Stimulated activated CD4-positive, alpha-beta T cell treated with anti-CD3 and anti-CD28 coated beads, Interleukin-12 subunit alpha, Interleukin-12 subunit beta, amount 100 ng/mL, for 4 hours (primary cell): ENCODE measurements at places on chromosomes 5 and 9.

DNA sequence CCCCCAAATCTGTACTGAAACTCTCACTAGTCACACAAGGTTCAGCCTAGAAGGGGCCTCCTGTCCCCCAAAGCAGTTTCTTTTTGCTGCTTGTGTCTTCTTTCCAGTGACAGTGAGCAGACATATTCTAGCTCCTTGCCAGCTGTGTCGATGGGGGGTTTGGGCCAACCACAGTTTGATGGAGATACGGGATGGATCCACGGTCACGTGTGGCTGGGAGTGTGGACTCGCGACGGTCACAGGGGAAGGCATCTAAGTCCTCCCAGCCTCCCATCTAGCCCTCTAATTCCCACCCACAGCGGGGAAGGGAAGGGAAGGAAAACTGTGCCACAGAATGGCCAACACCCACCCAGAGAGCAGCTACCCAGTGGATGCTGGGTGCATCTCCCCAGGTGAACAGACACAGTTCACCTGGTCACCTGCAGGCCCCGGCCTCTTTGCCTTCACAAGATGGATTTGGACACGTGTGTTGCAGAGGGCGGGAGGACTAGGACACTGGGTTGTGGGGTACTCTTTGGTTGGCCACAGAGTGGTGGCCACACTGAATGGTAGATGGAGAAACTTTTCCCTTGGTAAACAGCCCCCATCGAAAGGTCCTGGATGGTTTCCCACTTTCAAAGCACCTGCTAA lies 54.4 kb downstream of the CRB2 start:
- no peak for DNase-seq

DNA sequence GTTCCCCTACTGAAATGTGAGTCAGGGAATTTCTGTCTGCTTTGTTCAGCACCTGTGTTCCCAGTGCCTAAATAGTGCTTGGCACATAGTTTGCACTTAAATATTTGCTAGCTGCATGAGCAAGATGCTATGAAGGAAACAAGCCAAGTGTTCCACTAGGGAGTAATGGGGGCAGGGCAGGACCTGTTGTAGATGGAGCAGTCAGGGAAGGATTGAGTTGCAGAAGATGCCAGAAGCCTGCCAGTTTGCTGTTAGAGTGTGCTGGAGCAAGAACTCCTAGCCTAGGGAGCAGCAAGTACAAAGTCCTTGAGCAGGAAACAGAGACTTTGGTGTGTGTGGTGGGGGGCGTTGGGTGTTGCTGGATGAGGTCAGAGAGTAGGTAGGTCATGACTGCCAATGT lies 87.5 kb downstream of the DAB2IP start:
- no peak for DNase-seq

DNA sequence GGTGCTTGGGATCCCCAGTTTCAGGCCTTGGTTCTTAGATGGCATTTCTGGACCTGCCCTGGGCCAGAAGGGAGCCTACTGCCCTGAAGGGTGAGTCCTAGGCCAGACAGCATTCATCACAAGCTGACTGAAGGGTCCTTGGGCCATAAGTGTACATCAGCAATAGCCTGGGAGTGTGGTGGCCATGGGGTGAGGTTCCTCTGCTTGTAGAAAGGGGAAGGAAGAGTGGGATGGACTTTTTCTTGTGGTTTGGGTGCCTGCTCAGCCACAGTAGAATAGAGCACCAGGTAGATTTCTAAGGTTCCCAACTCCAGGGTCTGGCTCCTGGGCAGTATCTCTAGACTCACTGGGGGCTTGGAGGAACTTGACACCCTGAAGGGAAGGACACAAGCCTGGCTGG lies 95.2 kb upstream of the PHF24 start:
- no peak for DNase-seq

- no peak for DNase-seq
These were observed 214.4 kb upstream of the ACTBL2 start for GRCh38 chr5:57696825-57697570.

GRCh38 chr5:125412561-125413495 lies 666.4 kb upstream of the ZNF608 start:
- DNase-seq, result no peak

GRCh38 chr9:28887188-28887884 lies 1314.1 kb upstream of the C9orf72 start:
- DNase-seq, result no peak

DNA sequence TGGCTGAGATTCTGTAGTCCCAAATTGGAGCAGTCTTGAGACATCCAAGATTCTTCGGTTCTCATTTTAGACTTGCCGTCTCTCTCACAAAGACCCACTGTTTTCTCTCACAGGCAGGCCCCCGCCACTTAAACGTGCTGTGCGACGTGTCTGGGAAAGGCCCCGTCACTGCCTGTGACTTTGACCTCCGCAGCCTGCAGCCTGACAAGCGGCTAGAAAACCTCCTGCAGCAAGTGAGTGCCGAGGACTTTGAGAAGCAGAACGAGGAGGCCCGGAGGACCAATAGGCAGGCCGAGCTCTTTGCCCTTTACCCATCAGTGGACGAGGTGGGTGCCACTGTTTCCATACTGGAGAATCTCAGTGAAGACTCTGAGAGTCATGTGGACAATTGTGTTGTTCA lies 97.2 kb downstream of the DOCK8 start:
- DNase-seq, result no peak

GRCh38 chr5:11363631-11364178 lies 540.5 kb downstream of the CTNND2 start:
- DNase-seq, result no peak

DNA sequence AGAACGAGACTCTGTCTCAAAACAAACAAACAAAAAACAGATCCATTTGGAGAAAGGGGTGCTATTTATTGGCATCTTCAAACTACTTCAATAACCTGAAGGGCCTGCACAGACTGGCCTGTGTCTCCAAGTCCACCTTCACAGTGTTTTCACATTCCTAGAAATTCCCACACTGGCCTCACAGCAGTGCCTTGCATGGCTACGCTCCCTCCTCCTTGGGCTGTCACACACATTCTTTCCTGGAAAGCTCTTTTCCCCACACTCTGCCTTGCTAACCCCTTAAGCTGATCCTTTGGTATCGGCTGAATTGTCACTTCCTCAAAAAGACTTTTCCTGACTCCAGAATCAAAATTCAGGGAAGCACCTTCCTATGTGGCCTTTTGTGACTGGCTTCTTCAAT lies 19.8 kb downstream of the FAM151B start:
- no peak for DNase-seq

DNA sequence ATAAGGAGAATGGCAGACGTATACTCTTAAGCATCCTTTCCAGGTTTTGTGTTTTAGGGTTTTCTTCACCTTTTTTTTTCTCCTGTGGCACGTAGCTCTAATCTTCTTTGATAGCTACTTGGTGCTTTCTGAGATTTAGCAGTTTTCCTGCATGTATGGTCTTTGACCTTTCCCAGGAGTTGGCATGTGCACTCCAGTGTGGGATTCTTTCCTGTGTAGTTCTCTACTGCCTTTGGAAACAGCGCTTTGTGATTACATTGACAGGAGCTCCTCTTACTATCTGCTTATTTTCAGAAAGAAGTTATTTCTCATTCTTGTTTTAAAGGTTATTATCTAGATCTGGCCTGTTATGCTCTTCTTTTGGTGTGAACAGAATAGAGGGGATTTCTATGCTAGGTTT lies 65.5 kb downstream of the UNC13B start:
- DNase-seq, result no peak

DNA sequence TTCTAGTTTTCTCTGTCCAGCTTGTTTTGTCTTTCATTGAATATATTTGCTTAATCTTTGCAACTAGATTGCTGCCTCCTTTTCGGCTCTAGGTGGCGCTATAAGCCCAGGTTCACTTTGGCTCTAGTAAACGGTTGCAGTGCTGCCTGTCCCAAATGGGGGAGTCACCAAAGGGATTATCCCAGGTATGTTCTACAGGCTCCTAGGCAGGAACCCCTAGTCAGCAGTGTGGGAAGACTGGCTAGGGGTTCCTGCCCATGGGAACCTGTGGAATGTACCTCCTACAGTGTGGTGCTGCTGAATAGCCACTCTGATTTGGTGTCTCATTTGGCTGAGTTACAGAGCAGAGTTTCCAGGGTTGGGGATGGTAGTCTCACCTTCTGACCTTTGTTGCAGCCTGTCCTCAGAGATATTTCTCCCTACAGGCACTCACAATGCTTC lies 85.2 kb downstream of the ARSB start:
- no peak for DNase-seq

DNA sequence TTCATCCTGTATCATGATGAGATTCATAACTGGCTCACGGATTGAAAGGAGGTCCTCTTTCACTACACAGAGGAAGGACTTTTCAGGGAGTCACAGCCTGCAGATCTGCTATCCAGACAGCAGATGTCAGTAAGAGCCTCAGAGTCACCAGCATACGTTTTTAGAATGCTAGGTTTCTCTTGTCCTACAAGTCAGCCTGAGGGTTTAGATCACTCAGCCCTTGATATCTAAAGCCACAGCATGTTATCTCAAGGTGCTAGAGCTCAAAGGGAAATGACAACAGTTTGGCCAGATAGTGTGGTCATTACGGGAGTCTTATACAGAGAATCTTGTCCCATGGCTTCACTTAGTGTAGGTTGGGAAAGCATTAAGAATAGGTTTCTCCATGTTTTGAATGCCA lies 30.9 kb upstream of the SLC46A2 start:
- no peak for DNase-seq

- no peak for DNase-seq
These were observed 374.9 kb upstream of the IRX1 start for GRCh38 chr5:3220638-3221288.

DNA sequence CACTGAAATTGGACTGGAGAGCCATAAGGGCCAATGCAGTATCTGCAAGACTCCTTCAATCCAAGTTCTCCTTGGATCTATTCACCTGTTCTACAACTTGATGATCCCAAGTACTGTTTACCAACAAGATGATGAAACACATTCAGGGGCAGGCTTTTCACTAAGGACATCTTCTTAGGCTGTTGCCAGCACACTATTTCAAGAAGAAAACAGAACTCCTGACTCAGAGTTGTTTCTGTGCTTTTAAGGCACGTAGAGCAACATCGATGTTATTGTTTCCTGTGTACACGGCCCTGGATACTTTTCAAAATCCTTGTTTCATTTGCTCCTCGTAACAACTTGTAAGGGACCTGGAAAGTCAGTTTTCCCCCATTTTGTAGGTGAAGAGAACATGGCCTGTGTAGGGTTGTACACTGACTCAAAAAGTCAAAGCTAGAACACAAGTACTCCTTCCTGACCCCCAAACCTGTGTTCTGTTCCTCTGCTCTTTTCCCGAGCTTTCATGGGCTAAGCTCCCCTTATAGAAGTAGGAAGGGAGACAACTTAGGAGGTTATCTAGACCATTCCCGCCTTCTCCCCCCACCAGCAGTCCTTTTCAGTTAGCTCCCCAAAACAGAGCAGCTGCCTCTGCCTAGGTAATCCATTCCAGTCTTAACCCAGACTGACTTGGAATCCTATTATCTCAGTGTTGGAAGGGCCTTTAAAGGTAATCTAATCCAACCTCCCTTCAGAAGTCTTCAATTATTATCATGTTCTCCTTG lies 5.2 kb upstream of the MGAT1 start:
- DNase-seq, result no peak

DNA sequence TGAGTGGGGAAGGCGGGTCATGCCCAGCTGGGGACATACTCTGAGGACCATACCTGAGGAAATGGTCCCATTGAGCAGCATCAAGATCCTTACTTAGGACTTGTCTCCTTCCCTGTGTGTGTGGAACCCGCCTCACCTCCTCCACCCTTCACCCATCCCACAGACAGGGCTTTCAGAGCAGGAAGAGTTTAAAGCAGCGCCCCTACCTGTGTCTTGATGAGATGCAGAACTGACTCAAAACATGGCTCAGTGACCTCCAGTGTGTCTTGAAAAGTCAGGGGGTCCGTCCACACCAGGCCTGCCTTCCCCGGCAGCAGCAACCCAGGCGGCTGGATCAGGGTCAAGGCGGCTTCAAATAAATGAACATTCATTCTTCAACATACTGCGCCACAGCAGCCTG lies 38.4 kb downstream of the PLAC8L1 start:
- no peak for DNase-seq

GRCh38 chr9:129198319-129199043 lies 20.4 kb upstream of the IER5L start:
- no peak for DNase-seq

GRCh38 chr5:65364907-65365306 lies 116.8 kb downstream of the ADAMTS6 start:
- DNase-seq, result no peak

DNA sequence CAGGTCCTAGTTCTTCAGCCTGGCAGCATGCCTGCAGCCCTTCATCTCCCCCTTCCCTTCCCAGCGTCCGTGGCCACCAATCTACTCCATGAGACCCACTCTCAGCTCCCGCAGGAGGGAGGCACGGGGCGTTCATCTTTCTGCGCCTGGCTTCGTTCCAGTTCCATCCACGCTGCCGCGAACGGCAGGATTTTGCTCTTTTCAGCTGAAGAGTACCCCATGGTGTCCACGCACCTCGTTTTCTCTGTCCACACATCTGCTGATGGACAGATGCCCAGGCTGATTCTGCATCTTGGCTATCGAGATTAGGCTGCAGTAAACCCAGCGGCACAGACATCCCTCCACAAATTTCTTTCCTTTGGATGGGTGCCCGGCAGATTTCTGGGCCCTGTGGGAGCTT lies 30.5 kb upstream of the NKD2 start:
- no peak for DNase-seq

DNA sequence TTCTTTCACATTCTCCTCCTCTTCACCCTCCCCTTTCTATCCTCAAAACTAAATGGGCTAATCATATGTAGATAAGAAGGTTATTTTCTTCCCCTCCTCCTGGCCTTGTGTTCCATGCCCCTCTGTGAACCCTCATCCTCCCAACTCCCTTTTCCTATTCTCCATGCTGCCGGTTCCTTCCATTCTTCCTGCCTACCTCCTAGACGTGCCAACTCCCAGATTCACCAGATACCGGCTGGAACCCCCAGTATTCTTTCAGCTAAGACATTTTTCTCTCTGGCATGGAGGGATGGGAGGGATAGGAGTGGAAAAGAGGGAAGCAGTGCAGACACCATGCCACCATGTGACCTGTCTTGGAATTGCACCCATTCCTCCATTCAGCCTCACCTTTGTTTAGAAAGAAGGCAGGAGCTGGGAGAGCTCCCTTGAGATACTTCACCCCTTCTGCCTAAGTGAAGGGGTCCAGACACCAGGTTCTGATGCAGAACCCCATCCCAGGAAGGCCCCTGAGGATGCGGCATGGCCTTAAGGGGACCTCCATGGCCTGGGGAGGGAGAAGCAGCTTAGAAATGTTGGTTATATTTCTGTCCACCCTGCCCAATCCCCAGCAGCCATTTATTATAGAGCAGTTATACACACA lies 4.8 kb downstream of the DNAJB5 start:
- DNase-seq, result no peak

- no peak for DNase-seq
These were observed 176.1 kb upstream of the RASEF start for GRCh38 chr9:83238871-83239640.
